Osteoblast (primary cell): ENCODE measurements at places on chromosomes 16 and 17. TPM values are rescaled to one million over a fixed set of nuclear protein-coding genes. Genes with fewer than 3 reads are reported as not detected.
A peak's percentile ranks its signal among the peaks of the same experiment; 100 is the strongest.

- DNase-seq, result peak; percentile 93
Observed at GRCh38 chr17:75033346-75034235, 13.2 kb downstream of the ATP5PD start.

Gene CBFA2T3
- not detected in 2 replicates for total RNA-seq

GRCh38 chr17:17144061-17144460 lies 62.1 kb downstream of the PLD6 start:
- DNase-seq, result peak; percentile 25

DNA sequence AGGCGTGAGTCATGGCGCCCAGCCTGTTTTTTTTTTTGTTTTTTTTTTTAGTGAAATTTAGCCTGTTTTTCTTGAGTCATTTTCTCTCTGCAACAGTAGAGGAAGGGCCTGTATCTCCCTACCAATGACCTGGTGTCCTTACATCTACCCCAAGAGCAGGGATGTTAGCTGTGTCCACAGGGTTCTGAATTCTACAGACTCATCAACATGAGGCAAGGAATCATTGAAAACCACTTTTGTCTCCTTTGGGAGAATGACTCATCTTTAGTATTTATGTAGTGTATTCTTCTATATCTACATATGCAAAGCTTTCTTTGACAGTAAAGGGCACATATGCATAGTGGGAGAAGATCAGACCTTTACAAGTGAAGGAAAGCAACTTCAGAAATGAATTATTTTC lies 105.3 kb downstream of the SPECC1 start:
- peak; percentile 80 for DNase-seq

Gene OR2C1
- total RNA-seq, result 0.29 TPM in 1 of 2 replicates, not detected in the other

DNA sequence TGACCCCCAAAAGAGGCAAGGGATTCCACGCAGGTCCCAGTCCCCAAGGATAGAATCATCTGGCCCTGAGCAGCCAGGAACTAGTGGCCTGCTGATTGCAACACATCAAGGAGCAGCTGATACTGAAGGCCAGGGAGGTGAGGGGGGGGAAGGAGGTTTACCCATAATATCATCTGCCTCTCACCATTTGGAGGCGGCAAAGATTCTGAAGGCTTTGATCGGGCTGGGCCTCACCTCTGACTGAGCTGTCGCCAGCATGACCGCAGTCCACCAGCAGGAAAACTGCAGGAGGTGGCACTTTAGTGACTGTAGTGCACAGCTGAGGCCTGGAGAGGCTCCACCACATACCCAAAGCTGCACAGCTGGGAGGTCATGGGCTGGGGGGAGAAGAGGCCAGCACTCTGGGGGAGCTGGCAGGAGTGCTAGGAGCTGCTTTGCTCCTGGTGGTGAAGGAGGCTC lies 20.5 kb upstream of the ITGA3 start:
- no peak for DNase-seq

Gene SLC13A2
- not detected in 2 replicates for total RNA-seq

Gene ADORA2B
- total RNA-seq, result 4.7 and 5.9 TPM in 2 replicates

Gene ACAP1
- 0.59 TPM in 1 of 2 replicates, not detected in the other for total RNA-seq

Gene HAGHL
- 12.7 and 16.3 TPM in 2 replicates for total RNA-seq

Gene GPR179
- not detected in 2 replicates for total RNA-seq

DNA sequence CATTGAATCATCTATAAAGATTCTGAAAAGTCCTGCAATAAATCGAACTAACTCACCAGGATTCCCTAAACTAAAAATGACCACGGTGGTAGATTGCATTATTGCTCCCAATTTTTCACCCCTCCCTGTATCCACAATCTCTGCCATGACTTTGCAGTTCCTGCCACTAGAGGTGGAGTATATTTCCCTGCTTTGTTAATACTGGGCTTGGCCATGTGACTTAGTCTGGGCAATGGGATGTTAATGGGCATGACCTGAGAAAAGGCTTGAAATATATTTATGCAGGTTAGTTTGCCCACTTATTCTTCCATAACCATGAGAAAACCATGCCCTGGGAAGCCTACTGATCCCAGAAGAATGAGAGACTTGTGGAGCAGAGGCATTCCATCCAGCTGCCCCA lies 59.1 kb downstream of the NOG start:
- no peak for DNase-seq

DNA sequence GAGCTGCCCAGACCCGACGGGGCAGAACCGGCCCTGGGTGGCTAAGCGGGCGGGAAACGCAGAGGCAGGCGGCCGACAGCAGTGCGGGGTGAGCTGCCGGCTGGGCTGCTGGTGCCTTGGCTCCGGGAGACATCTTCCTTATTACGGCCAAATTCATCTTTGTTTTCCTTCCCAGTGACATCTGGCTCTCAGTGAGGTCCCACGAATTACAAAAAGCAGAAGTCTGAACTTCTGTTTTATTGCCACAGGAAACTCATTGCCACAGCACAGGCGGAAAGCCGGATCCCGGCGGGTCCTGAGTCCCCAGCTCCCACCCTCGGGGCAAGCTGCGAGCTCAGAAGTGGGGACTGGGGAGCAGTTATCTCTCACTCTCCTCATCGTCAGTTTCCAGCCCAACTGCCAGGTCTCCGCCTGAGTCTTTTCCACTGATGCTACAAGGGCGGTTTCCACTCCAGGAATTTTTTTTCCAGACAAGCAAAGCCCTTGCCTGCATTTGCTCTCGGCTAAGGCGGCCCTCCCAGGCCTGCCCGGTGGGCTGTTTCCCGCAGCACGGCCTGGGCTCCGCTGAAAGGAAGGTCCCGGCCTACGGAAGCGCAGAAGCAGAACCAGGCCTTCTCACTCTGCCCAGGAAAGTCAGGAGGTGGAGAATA lies 40.3 kb downstream of the CBFA2T3 start:
- DNase-seq, result no peak

Gene SCIMP
- total RNA-seq, result not detected in 2 replicates

Gene NAGS
- 0.36 and 0.59 TPM in 2 replicates for total RNA-seq

DNA sequence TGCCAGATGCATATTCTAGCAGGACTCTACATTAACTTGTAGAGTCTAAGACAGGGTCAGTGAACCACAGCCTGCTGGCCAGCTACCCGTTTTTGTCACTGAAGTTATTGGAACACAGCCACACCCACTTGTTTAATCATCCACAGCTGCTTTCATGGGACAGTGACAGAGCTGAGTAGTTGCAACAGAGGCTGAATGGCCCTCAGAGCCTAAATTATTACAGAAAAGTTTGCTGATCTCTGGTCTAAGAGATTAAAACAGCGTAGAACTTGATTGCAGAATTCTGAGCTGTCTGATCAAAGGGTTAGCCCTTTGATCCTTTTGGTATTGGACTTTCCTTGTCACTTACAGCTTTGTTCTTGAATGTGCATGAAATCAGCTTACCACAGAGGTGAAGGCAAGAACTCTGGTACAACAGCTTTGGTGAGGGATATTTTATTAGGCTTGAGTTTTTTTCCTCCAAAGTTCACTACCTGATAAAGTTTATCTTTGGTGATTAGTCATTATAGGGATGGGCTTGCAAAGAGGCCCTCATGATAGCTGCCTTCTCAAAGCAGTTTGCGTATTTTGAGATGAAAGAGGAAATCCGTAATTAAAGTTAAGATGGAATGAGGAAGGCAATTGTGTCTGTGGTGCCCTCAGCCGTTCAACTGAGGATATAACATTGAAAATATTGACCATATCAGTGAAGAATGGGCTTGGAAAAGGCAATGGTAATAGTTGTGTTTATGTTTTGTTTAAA lies 23.6 kb downstream of the ALDH3A2 start:
- DNase-seq, result peak; percentile 71

DNA sequence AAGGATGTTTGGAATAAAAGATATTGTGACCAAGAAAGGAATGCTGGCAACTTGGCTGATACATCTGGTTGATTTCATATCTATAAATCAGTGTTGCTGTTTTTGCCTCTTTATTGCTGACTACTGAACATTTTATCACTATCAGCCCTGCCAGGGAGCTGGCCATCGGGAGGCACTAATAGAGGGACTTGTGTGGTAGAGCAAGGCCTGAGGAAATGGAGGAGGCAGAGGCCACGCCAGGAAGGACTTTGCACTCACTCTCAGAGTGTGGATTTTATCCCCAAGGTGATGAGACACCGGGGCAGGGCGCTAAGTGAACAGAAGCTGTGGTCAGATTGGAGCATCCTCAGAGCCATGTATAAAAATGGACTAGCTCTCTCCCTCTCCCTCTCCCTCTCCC lies 9.3 kb upstream of the CYB561 start:
- DNase-seq, result peak; percentile 56

Gene SYT17
- total RNA-seq, result under 0.01 and 0.29 TPM in 2 replicates

- DNase-seq, result peak; percentile 98
Observed at GRCh38 chr17:36545465-36546417, 1.0 kb downstream of the GGNBP2 start.

- peak; percentile 23 for DNase-seq
Observed at GRCh38 chr17:40017422-40018080, 2.3 kb downstream of the CSF3 start.

GRCh38 chr17:9472094-9472493 lies 103.5 kb downstream of the STX8 start:
- no peak for DNase-seq

GRCh38 chr16:23229714-23230113 lies 47.2 kb downstream of the SCNN1G start:
- no peak for DNase-seq

- DNase-seq, result peak; percentile 94
Observed at GRCh38 chr16:16096121-16096857, 127.0 kb downstream of the ABCC6 start.

DNA sequence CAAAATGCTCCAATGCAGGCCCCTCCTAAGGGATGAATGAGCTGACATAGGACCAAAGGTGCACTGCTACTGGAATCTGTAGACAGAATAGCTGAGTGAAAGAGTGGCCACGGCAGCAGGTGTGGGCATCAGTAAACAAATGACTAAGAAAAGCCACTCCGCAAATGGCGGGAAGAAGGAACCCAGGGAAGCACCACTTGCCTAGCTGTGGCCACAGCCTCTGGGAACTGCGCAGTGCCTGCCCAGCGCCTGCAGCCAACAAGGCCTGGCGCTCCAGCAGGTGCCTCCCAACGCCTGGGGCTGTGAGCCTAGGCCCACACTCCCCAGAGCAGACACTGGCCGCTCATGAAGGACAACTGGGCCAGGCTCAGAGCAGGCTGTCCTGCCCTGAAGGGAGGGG lies 11.8 kb downstream of the PEMT start:
- DNase-seq, result peak; percentile 61

DNA sequence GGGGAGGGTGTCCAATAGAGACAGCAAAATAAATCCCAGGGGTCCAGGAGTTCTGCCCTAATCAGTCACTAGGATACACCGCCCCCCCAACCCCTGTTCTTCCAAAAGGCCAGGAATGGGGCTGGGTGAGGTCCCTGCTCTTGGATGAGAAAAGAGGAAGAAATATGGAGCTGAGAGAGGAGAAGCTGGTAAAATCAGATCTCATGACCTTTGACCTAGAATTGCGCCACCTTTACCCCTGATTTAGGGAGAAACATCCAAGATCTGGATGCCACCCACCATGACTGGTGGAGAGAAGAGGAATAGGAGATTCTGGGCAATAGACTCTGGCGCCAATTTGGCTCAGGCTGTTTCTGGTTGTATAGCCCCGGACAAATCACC lies 707 bp upstream of the CACNB1 start:
- DNase-seq, result no peak

GRCh38 chr16:49876716-49877129 lies 20.8 kb upstream of the ZNF423 start:
- DNase-seq, result peak; percentile 98

GRCh38 chr17:56111706-56112485 lies 41.4 kb upstream of the ANKFN1 start:
- peak; percentile 5 for DNase-seq

DNA sequence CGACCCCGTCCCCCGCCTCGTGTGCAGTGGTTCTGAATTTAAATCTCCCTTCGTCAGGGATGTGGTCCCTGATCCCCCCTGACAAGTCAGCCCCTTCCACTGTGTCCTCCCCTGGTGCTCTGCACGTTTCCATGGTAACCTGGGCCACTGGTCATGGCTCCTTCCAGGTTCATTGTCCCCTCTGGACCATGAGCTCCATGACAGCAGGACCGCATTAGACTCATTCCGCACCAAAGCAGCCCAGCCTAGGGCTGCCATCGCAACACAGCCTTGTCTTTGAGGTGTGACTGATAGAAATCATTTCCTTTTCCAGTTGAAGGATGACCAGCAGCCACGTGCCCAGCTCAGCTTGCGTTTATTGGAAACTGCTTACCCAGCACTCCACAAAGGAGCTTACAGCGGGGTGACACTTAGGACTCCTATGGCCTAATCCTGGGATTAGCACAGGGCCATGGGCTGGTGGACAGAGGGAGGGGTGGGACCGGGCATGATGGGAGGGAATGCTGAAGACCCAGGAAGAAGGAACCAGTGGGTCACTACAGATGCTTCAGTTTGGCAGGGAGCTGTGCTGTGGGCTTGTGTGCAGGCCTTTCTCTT lies 7.6 kb downstream of the RCVRN start:
- DNase-seq, result no peak

- DNase-seq, result peak; percentile 70
Observed at GRCh38 chr16:50467943-50468748, 80.0 kb upstream of the NKD1 start.

GRCh38 chr17:50562242-50563091 lies 2.0 kb downstream of the CACNA1G start:
- DNase-seq, result no peak

- peak; percentile 79 for DNase-seq
Observed at GRCh38 chr17:19347323-19348080, 15.0 kb downstream of the B9D1 start.
